Activated naive CD4-positive, alpha-beta T cell treated with anti-CD3 and anti-CD28 coated beads for 36 hours (primary cell): ENCODE measurements at places on chromosomes 1 and 21. TPM values are rescaled to one million over a fixed set of nuclear protein-coding genes. Genes with fewer than 3 reads are reported as not detected.

Gene CLDN19
- not detected for total RNA-seq

Gene ITLN1
- total RNA-seq, result not detected

Gene USP33
- 35.6 TPM for total RNA-seq

GRCh38 chr1:184359909-184360308 lies 26.9 kb upstream of the C1orf21 start:
- no peak for DNase-seq
- H3K27ac ChIP-seq, result no peak overlapping the region
- H3K4me1 ChIP-seq, result no peaks in the 10 kb centered on the region
- no peaks in the 10 kb centered on the region for H3K36me3 ChIP-seq
- H3K27me3 ChIP-seq, result peaks cover 8% of the 10 kb centered on the region

DNA sequence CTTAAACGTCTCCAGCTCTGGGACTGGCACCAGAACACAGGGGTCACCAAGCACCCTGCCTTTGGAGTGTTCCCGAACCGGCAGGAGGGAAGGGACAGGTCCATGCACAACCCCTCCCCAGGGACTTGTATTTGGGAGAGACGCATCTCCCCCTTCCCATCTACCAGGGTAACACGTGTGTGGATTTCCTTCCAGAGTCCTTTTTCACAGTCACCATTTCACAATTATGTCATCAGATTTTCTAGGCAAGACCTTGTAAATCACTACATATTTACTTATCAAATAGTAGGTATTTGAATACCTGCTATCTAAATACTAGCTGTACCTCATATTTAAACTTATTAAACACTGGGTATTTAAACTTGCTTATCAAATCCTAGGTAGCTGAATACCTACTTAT lies 57.4 kb upstream of the AJAP1 start:
- H3K27me3 ChIP-seq, result no peaks in the 10 kb centered on the region
- DNase-seq, result no peak
- H3K36me3 ChIP-seq, result no peaks in the 10 kb centered on the region
- no peak overlapping the region for H3K27ac ChIP-seq
- no peak overlapping the region for H3K4me3 ChIP-seq

DNA sequence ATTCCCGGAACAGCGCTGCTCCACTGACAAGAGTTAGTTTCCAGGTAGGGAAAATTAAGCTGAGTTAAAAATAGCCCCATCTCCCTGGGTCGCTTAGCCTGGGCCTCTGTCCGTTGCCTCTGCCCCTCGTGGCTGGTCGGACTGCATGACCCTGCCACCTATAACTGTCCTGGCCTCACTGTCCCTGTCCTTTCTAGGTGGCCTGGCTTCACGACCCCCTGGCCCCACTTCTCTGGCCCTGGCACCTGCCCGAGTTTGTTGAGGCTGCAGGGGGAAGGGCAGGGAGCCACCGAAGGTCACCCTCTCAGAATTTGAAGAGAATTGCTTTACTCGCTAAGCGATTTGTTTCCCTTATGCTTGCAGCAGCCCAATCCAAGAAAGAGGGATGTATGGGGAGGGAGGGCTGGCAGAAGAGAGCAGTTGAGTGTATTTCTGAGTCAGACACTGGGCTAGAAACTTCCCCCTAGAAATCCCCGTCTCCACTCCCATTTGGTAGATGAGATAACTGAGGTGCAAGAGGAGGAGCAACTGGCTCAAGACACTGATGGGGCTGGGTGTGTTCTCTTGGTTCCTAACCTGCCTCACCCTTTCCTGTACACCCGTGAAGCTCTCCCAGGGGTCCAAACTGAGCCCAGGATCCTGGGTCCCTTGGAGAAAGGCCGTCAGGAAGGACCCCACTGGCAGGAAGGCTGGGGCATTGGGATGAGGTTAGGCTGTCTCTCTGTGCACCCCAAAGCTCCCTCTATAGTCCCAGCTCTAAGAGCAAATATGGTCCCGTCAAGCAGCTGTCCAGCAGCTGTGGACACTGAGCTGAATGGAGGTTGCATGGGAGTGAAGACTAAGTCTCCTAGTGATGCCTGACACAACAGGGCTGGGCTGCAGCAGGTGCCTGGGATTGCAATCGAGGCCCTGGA lies 2.9 kb upstream of the EDN2 start:
- DNase-seq, result peak; percentile 56
- no peak overlapping the region for H3K4me3 ChIP-seq
- H3K4me1 ChIP-seq, result peaks cover 14% of the 10 kb centered on the region
- H3K27me3 ChIP-seq, result peaks cover 25% of the 10 kb centered on the region

DNA sequence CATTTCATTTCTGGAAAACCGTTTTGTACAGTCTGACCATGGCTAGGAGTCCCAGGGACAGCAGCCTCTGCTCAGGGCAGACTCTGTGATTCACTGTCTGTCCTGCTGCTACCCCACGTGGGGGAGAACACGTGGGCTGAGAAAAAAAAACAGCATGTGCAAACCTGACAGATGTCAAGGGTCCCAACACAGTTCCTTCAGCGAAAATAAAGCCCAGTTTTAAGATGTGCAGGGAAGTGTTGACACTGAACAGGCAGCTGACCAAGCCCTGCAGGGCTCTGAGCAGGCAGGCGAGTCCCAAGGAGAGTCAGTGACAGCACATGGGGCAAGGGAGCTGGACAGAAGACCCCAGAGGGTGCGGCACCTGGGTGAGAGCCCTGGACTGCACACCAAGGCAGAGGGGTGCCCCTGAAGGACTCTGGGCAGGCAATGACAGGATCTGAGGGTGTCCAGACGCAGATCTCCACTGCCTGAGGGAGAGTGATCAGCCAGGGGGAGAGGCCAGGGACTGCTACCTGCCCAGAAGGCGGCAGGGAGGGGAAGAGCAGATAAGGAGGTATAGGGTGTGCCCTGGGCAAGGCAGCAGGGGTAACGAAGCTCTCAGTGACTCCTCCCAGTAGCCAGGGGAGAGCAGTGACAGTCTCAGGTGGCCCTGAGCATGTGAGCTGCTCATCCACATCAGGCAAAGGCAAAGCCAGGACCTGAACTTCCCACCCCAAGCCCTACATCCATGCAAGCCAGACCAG lies 5.1 kb upstream of the SPATC1L start:
- peaks cover 1% of the 10 kb centered on the region for H3K36me3 ChIP-seq
- H3K27ac ChIP-seq, result no peak overlapping the region
- DNase-seq, result no peak
- no peaks in the 10 kb centered on the region for H3K27me3 ChIP-seq

GRCh38 chr1:228015276-228016180 lies 8.7 kb downstream of the WNT3A start:
- H3K4me3 ChIP-seq, result no peak overlapping the region
- no peaks in the 10 kb centered on the region for H3K27me3 ChIP-seq
- no peaks in the 10 kb centered on the region for H3K4me1 ChIP-seq
- no peak overlapping the region for H3K27ac ChIP-seq
- DNase-seq, result no peak
- H3K36me3 ChIP-seq, result no peaks in the 10 kb centered on the region

DNA sequence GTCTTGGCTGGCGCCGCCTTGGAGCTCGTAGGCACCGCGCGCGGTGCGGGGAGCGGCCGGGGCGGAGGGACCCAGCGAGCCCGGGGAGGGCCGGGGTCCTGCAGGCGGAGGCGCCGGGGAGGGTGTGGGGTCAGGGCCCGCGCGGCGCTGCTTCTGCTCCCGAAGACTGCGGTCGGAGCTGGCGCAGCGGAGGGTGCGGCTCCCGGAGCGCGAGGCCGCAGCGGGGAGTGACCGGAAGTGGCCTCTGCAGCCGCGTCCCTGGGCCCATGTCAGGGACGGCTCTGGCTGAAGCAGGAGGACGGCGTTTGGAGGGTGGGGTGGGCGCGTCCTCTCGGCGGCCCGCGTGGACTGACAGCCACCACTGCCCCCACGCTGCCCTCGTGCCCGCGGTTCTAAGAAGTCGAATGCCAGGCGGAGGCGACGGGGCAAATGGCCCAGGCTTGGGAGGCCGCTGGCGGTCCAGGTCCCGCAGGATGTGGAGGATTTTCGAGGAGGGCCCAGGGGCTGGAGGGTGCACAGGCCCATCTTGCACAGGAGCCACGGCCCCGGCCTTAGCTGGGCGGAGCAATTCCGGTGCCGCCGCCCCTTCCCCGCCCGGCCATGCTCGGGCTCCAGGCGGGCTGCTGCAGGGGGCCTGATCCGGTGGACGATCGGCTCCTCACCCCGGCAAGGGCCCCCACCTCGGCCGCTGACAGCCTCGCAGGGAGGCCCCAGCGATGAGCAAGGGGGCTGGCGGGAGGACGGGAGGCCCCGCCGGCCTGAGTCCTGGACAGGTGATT lies 7.7 kb upstream of the ZNF669 start:
- H3K27ac ChIP-seq, result no peak overlapping the region
- peaks cover 34% of the 10 kb centered on the region for H3K27me3 ChIP-seq
- DNase-seq, result no peak
- peaks cover 12% of the 10 kb centered on the region for H3K4me1 ChIP-seq
- H3K4me3 ChIP-seq, result no peak overlapping the region
- no peaks in the 10 kb centered on the region for H3K36me3 ChIP-seq
